ENCODE measurements at places on chromosomes 4 and X.

GRCh38 chr4:182688081-182688480 lies 229.1 kb downstream of the DCTD start:
- no peak overlapping the region for H3K4me3 ChIP-seq
- DNase-seq: no peak
- no peak overlapping the region for H3K27ac ChIP-seq
- peaks cover 22% of the 10 kb centered on the region for H3K36me3 ChIP-seq
- H3K4me1 ChIP-seq: no peaks in the 10 kb centered on the region

- peaks cover 17% of the 10 kb centered on the region for H3K4me1 ChIP-seq
- H3K36me3 ChIP-seq: no peaks in the 10 kb centered on the region
- no peak for DNase-seq
- no peak overlapping the region for H3K27ac ChIP-seq
- H3K27me3 ChIP-seq: no peaks in the 10 kb centered on the region
Measured at GRCh38 chr4:52870225-52870624, 8.1 kb downstream of the RASL11B start.

GRCh38 chrX:82813671-82814078 lies 694.4 kb upstream of the POU3F4 start:
- no peaks in the 10 kb centered on the region for H3K36me3 ChIP-seq
- no peak overlapping the region for H3K4me3 ChIP-seq
- H3K27ac ChIP-seq: no peak overlapping the region

GRCh38 chr4:156676116-156676851 lies 295.3 kb downstream of the PDGFC start:
- H3K4me3 ChIP-seq: no peak overlapping the region
- H3K27me3 ChIP-seq: no peaks in the 10 kb centered on the region
- no peak for DNase-seq

DNA sequence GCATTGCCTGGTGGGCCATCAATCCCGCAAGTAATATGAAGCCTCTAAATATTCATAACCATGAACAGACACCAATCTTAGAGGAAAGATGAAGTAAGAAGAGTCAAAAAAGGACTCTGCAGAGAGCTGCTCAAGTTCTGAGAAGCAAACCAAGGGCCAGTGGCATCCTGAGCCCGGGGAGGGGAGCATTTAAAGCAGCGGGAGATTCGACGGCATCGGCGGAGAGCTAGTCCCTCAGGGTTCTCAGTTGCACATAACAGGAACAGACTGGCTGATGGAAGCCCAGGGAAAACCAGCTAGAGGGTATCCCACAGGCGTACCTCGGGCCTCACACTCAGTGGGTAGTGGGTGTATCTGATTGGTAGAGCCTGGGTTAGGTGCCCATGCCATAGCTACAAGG lies 4.9 kb upstream of the PNMA6E start:
- no peaks in the 10 kb centered on the region for H3K4me1 ChIP-seq
- H3K27me3 ChIP-seq: no peaks in the 10 kb centered on the region
- no peak overlapping the region for H3K4me3 ChIP-seq
- no peak overlapping the region for H3K27ac ChIP-seq
- DNase-seq: no peak
- no peaks in the 10 kb centered on the region for H3K36me3 ChIP-seq

- H3K36me3 ChIP-seq: no peaks in the 10 kb centered on the region
- H3K4me3 ChIP-seq: no peak overlapping the region
- no peaks in the 10 kb centered on the region for H3K4me1 ChIP-seq
Measured at GRCh38 chrX:49673394-49673793, 22.4 kb downstream of the PAGE1 start.

DNA sequence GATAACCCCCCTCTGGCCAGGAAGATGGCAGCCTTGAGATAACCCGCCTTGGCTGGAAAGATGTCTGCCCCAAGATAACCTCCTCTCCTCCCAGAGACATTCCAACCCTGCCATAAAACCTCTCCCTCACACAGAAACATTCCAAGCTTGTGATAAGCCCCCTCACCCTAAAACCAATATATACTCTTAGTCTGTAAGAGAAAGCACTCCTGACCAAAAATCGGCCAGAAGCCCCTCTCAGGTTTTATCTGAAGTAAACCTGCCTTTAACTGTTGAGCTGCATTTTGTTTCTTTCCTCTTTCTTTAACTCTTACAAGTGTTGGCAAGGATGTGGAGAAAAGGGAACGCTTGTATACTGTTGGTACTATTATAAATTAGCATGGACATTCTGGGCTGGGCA lies 8.5 kb downstream of the ERCC6L start:
- H3K4me1 ChIP-seq: no peaks in the 10 kb centered on the region
- H3K27ac ChIP-seq: no peak overlapping the region

DNA sequence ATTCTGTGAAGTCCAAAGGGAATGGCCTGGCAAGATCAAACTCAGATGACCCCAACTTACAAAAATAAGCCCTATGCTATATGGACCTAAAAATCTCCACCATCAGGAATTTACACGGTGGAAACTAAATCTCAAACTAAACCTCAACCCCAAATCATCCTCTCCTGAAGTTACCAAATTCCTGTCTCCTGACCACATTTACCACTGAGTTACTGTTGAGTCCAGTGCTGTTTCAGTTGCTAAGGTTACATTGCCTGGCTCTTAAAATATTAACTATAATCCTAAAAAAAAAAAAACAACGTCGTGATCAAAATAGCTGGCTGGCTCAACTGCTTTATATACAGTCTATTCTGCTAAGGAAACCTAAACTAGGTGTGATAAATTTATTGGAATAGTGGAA lies 315.2 kb upstream of the SLIT2 start:
- H3K27me3 ChIP-seq: no peaks in the 10 kb centered on the region
- H3K27ac ChIP-seq: no peak overlapping the region
- H3K4me3 ChIP-seq: no peak overlapping the region

All from sigmoid colon (tissue), 7 donors.